ENCODE measurements at places on chromosomes 2 and 18.

DNA sequence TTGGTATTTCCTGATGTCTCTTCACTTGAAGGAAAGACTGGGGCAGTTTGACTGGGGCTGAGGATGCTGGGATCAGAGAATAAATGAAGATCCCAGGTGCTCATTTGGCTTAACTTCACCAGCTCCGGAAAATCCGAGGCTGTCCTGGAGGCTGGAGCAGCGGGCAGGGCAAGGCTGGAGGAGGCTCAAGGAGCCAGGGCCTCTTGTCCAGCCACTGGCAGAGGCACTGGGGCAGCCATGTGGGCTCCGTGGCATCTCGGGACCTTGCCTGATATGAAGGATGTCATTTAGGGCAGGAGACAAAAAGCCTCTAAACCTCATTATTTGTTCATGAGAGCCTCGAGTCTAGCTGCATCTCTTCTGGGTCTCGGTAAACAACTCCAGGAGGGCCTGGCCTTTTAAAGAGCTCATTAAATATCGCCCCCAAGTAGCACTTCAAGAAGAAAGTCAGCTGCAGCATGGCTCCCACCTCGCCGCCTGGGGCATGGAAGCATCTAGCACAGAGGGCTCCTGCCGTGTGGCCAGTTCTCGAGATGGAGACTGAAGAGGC lies 13.5 kb upstream of the GPR55 start:
- no peak for DNase-seq

DNA sequence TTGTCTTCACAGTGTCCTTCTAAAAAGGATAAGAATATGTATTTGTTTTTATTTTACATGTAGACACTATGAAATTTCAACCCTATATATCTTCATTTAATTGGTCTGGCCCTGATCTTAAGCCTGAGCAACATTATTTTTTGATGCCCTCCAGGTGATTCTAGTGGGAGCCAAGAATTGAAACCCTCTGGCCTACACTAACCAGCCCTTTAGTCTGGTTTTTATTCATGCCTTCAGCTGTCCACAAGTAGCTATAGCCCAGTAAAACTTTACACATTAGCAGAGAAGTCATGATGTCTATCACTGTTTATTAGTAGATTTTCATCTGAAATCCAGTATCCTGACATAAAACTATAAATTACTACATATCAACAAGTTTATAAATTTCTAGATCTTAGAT lies 52.7 kb upstream of the UBXN4 start:
- DNase-seq, result no peak

- DNase-seq, result no peak
These were observed 341.1 kb downstream of the BCL11A start for GRCh38 chr2:60212181-60212945.

DNA sequence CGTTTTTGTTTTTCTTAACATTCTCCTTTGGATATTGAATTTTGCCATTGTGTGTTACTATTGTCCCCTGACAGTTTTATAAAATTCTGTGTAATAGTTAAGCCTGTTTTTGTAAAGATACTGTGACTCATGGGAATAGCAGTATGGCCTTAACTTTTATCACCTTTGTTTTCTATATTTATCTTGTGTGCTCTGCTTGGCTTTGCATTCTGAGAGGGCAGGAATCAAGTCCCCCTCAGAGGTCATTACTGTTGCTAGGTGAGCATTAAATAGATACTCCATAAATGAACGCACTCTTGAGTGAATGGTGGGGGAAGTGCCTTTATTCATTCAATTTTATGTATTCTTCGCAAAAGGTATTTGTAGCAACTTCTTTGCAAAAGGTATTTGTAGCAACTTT lies 160.0 kb downstream of the PHLPP1 start:
- DNase-seq, result no peak
